Caki2 (cell line): ENCODE measurements at places on chromosomes 2 and 18. TPM values are rescaled to one million over a fixed set of nuclear protein-coding genes. Genes with fewer than 3 reads are reported as not detected.

- no peak for DNase-seq
Measured at GRCh38 chr2:17620280-17620679, 79.8 kb downstream of the VSNL1 start.

DNA sequence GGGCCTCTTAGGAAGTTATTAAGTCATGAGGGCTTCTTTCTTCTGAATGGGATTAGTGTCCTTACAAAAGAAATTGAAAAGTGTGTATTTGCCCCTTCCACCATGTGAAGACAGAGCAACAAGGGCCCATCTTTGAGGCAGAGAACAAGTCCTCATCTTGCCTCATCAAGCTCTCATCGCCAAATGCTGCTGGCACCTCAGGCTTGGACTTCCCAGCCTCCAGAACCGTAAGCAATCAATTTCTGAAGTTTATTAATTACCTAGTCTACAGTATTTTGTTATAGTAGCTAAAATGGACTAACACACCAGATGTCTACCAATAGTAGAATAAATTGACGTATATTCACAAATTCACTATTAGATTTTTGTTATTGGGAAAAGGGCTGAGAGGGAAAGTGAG is 74.6 kb downstream of the CCDC148 start:
- DNase-seq: no peak

APOB gene
- not detected in 2 replicates for total RNA-seq

- DNase-seq: no peak
Measured at GRCh38 chr18:70423988-70424387, 135.1 kb downstream of the SOCS6 start.

PLEK gene
- total RNA-seq: 1.2 and 4.3 TPM in 2 replicates
